CD4-positive, CD25-positive, alpha-beta regulatory T cell (primary cell): ENCODE measurements at places on chromosomes 11 and 22. TPM values are rescaled to one million over a fixed set of nuclear protein-coding genes. Genes with fewer than 3 reads are reported as not detected.

SLC22A25 gene
- not detected for total RNA-seq

EMID1 gene
- 1.3 TPM for total RNA-seq

C1QTNF5 gene
- total RNA-seq = not detected

MUC15 gene
- not detected for total RNA-seq

MRGPRX4 gene
- not detected for total RNA-seq

SCN4B gene
- total RNA-seq = not detected

HMOX1 gene
- total RNA-seq = not detected

DEUP1 gene
- not detected for total RNA-seq

ZNF280A gene
- not detected for total RNA-seq

CRYBB3 gene
- total RNA-seq = not detected

- H3K4me1 ChIP-seq = peaks cover 49% of the 10 kb centered on the region
- H3K36me3 ChIP-seq = peaks cover 20% of the 10 kb centered on the region
- no peaks in the 10 kb centered on the region for H3K27me3 ChIP-seq
These were observed 2.0 kb downstream of the MAP3K11 start for GRCh38 chr11:65611758-65612603.

DNA sequence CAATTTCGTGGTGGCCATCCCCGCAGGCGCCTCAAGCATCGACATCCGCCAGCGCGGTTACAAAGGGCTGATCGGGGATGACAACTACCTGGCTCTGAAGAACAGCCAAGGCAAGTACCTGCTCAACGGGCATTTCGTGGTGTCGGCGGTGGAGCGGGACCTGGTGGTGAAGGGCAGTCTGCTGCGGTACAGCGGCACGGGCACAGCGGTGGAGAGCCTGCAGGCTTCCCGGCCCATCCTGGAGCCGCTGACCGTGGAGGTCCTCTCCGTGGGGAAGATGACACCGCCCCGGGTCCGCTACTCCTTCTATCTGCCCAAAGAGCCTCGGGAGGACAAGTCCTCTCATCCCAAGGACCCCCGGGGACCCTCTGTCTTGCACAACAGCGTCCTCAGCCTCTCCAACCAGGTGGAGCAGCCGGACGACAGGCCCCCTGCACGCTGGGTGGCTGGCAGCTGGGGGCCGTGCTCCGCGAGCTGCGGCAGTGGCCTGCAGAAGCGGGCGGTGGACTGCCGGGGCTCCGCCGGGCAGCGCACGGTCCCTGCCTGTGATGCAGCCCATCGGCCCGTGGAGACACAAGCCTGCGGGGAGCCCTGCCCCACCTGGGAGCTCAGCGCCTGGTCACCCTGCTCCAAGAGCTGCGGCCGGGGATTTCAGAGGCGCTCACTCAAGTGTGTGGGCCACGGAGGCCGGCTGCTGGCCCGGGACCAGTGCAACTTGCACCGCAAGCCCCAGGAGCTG lies 24.8 kb downstream of the ADAMTS15 start:
- H3K4me1 ChIP-seq = no peaks in the 10 kb centered on the region
- no peaks in the 10 kb centered on the region for H3K36me3 ChIP-seq
- no peaks in the 10 kb centered on the region for H3K27me3 ChIP-seq
- H3K27ac ChIP-seq = no peak overlapping the region
- DNase-seq = no peak

DNA sequence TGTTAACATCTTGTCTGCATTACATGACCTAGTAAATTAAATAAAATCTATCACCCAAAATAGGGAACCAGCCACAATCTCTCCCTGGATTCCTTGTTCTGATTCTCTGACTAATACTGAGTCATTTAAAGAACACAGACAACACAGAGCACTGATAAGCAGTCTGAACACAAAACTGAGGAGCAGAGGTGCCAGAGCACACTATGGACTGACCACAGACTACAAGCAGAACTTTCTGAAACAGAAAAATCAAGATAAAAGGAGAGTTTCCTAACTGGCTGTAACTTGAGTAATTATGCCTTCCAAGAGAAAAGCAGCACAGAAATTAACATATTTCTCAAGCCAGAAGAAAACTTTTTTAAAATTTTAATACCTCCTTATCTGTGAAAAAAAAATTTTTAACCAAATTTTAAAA lies 128.8 kb downstream of the SGSM3 start:
- no peak overlapping the region for H3K4me3 ChIP-seq
- no peaks in the 10 kb centered on the region for H3K27me3 ChIP-seq
- peaks cover 5% of the 10 kb centered on the region for H3K4me1 ChIP-seq
- DNase-seq = no peak
- no peaks in the 10 kb centered on the region for H3K36me3 ChIP-seq
- H3K27ac ChIP-seq = no peak overlapping the region

DNA sequence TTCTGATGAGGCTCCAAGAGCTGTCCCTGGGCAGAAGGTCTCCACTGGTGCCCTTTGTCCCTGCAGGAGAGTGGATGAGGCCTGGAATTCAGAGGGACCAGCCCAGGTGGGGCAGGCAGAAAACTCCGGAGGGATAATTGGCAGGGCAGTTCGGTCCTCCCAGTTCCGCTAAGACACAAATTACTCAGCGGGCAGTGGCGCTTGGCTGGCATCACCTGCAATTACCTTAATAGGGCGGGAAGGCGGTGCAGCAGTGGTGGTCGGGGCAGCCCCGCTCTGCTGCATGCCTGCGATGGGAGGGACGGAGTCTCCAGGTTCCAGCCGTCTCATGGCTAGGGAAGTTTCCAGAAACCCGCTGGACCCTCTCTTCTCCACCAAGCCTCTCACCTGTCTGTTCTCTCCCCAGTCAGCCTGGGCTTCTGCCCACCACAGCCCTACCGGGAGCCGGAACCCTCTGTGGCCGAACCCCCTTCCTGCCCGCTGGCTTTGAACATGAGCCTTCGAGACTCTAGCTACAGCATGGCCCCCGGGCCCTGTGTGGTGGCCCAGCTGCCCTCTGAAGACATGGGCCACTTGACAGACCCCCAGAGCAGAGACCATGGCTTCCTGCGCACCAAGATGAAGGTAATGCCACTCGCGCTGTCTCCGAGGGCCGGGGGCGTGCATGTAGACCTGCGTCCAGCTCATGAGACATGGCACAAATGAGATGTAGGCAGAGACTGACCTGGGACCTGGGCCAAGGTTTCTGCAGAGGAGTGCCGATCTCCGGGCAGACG lies 7.0 kb downstream of the OVOL1 start:
- H3K36me3 ChIP-seq = no peaks in the 10 kb centered on the region
- DNase-seq = no peak
- H3K27me3 ChIP-seq = peaks cover 9% of the 10 kb centered on the region
- no peak overlapping the region for H3K27ac ChIP-seq

DNA sequence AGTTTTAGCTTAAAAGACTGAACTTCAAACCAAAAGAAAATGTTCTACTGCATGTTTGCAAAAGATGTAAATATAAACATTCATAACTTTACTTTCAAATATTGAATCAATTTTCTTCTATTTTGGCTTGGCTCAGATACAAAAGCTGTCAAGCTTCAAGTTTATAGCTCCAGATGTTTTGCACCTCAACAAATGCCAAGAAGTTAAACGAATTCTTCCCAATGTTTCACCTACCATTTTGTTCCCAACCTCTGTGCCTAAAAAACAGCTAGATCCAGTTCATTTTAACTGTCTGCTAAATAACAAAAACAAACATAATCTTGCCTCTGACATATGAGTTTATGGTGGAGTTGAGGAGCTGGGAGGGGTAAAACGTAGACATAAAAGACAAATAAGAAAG lies 76.5 kb downstream of the RAB30 start:
- peaks cover 19% of the 10 kb centered on the region for H3K4me1 ChIP-seq
- H3K4me3 ChIP-seq = no peak overlapping the region
- no peak overlapping the region for H3K27ac ChIP-seq
- H3K27me3 ChIP-seq = no peaks in the 10 kb centered on the region
- peaks cover 18% of the 10 kb centered on the region for H3K36me3 ChIP-seq
- DNase-seq = no peak

- no peak for DNase-seq
- H3K27me3 ChIP-seq = no peaks in the 10 kb centered on the region
- no peak overlapping the region for H3K4me3 ChIP-seq
These were observed 941.6 kb upstream of the CHORDC1 start for GRCh38 chr11:91164452-91164822.

GRCh38 chr11:78465169-78465942 lies 47.7 kb upstream of the GAB2 start:
- H3K4me3 ChIP-seq = peak overlapping the region; percentile 71
- peak overlapping the region; percentile 78 for H3K27ac ChIP-seq
- H3K27me3 ChIP-seq = no peaks in the 10 kb centered on the region
- H3K4me1 ChIP-seq = peaks cover 13% of the 10 kb centered on the region
- no peak for DNase-seq

DNA sequence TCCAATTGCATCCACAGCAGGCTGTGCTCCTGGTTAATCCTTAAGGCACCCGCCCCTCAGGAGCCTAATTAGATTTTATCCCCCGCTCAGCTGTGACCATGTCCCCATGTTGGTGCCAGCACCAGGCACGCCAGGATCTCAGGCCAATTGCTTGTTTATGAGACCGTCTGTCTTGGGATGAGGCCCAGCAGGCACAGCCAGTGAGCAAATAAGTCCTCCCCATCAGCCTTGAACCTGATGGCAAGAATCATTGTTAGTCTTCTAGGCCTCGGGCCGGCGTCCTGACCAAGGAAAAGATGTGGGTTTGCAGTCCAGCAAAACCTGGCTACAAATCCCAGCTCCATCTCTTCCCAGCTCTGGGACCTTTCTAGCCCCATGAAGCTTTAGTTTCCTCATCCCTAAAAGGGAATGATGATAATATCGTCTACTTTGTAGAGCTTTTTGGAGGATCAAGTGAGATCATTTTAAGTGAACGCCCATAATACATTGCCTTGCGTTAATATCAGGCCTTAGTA lies 57.3 kb downstream of the TP53I11 start:
- no peak overlapping the region for H3K4me3 ChIP-seq
- no peaks in the 10 kb centered on the region for H3K27me3 ChIP-seq
- no peaks in the 10 kb centered on the region for H3K4me1 ChIP-seq
- no peaks in the 10 kb centered on the region for H3K36me3 ChIP-seq
- no peak for DNase-seq
